ENCODE measurements at places on chromosomes 1 and 21.

DNA sequence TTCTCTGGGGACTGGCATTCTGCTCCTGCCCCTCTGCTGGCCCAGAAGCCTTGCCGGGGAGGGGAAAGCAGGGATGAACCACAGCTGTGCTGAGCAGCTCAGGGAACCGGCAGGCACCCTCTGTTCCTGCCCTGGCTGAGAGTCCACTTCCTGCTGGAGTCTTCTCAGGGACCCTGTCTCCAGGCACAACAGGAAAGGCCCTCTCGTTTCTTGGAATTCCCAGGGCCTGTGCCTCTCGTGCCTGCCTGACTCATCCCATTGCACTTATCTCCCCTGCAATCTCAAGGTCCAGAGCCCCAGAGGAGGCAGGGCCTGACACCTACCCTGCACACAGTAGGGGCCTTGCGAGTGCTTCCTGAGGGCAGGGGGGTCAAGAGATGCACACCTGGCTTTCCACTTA, 1.1 kb upstream of the EDN2 start:
- DNase-seq = peak; percentile 80

DNA sequence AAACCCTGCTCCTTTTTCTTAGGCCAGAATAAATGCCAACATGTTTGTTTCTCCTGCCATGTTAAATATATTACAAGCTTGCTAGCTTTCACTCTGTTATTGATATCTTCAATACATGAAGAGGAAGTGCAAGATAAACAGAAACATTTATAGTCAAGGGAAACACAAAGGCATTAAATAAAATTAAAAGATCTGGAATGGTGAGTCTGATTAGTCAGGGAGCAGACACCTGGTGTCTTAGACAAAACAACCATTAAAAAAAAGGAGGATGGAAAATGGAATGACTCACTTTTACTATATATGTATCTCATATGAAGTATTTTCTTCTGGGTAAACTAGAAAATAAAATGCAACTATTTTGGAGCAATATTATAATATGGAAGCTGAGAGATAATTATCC, 123.3 kb downstream of the SMYD3 start:
- no peak for DNase-seq

DNA sequence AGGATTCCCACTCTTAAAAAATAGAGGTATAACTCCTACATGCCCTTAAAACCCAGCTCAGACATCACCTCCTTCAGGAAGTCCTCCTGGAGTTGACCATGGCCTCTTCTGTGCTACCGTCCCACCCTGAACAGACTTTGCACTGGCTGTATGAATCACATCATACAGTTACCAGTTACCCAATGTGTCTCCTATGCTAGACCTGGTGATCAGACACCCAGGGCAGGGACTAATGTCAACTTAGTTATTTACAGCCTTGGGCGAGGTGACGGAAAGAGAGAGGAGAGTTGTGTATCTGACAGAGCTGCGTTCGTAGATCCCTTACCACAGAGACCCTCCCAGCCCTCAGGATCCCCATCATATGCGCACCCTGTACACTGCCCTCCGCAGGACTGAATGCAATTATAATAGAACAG, 72.7 kb downstream of the SLC66A1 start:
- DNase-seq = no peak

GRCh38 chr1:38641661-38642060, 217.9 kb downstream of the RRAGC start:
- no peak for DNase-seq

- DNase-seq = no peak
Observed at GRCh38 chr1:183607322-183607980, 17.2 kb upstream of the NCF2 start.

GRCh38 chr1:200128081-200128480, 100.6 kb downstream of the NR5A2 start:
- DNase-seq = no peak

DNA sequence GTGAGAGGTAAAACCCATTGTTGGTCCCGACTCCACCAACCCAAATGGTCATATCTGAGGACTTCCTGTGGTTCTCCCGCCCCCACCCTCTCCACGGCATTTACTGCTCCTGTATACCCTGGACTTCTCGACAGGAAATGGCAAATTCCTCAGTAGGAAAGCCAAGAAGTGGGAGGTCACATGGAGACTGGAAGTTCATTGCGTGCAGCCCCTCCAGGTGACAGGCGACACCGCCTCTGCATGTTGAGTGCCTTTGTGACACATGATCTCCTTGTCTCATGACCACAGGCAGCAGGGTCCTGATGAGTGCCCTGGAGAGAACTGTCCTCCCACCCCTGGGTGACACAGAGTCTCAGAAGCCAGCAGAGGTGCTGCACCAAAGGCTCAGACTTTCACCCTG, 24.2 kb downstream of the ERG start:
- no peak for DNase-seq

GRCh38 chr1:61157468-61157987, 75.2 kb downstream of the NFIA start:
- DNase-seq = peak; percentile 96

GRCh38 chr1:219443763-219444162, 169.1 kb downstream of the ZC3H11B start:
- DNase-seq = peak; percentile 9

DNA sequence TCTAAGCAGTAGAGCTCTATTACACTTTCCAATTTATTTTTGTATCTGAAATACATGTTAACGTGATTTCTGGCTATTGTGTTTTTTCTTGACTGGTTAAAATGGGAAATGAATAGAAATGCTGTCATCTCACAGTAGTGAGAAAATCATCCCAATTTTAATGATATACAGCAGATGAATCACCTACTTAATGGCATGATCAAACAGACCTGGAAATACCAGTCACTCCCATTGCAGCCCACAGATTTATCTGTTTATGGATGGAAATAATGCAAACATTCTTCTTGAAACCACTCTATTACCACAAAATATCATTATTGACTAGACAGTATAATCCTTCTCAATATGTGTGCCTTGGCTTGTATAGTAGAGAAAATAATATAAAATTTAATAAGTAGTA, 497.8 kb upstream of the ADAMTS5 start:
- peak; percentile 58 for DNase-seq

DNA sequence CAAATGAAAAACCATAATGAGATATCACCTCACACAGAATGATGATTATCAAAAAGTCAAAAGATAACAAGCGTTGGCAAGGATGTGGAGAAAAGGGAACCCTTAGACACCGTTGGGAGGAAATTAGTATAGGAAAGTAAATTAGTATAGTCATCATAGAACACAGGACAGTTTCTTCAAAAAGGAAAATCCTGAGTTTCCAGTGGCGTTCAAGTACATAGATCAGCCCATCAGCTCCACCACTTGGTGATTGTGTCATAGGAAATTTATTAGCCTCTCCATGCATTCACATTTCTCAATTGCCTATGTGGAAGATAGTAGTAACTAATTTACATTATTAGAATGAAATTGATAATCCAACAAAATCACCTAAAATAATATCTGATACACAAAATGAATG, 20.8 kb upstream of the GBP2 start:
- no peak for DNase-seq

- DNase-seq = no peak
Observed at GRCh38 chr1:116273042-116273783, 99.8 kb upstream of the ATP1A1 start.

DNA sequence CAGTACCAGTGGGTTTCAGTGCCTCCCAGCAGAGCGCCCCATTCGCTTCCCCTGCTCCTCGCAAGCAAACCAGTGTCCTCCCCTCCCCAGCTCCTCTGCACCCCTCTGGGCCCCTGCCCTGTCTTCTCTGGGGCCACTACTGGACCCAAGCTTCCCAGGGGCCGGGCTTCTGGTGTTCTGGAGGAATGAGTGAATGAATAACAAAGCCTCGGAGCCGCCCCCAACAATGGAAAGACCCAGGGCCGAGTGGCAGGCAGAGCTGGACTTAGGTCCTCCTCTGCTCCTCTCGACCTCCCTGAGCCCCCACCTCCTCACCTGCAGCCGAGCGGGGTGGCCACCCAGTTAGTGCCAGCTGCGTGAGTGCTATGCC, 37.6 kb downstream of the MATN1 start:
- no peak for DNase-seq

DNA sequence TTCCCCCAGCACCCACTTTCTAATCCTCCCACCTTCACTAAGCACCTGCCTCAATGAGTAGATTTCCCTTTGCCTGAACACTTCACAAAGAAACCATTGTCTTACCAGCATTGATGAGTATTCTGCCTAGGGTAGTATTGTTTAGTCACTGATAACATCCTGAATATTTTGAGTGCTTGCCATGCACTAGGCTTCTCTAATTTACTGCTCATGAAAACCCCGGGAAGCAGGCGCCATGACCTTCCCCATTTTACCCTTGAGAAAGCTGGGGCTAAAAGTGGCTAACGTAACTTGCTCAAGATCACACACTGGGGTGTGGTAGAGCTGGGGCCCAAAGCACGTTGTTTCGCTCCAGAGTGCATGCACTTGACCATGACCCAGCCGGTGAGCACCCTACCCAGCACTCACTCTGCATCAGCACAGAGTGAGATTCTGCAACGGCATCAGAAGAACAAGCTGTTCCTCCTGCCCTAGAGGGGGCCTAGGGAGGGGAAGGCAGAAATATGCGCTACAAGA, 10.6 kb upstream of the F3 start:
- DNase-seq = no peak

GRCh38 chr1:238658763-238659162, 727.6 kb upstream of the CHRM3 start:
- peak; percentile 70 for DNase-seq

GRCh38 chr21:19842601-19843000, 1155.6 kb upstream of the NCAM2 start:
- DNase-seq = no peak

DNA sequence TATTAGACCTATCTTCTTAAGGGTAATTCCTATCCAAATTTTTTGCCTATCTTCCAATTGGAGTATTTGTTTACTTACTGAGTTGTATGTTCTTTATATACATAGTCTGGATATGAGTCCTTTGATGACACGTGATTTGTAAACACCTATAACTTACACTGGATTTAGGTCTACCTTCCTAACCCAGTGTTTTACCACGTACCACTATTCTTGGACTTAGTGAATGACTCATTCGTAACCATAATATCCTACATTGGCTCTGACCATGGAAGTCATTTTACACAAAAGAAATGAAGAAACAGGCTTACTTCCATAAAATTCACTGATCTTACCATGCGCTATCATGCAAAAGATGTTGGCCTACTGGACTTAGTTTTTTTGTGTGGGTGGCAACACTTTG, 23.9 kb upstream of the ZZZ3 start:
- no peak for DNase-seq

- peak; percentile 69 for DNase-seq
Observed at GRCh38 chr1:161185282-161185682, 8.0 kb upstream of the B4GALT3 start.

GRCh38 chr21:34639882-34640788, 25.2 kb upstream of the RCAN1 start:
- no peak for DNase-seq

GRCh38 chr1:41661428-41662060, 177.1 kb upstream of the EDN2 start:
- no peak for DNase-seq

DNA sequence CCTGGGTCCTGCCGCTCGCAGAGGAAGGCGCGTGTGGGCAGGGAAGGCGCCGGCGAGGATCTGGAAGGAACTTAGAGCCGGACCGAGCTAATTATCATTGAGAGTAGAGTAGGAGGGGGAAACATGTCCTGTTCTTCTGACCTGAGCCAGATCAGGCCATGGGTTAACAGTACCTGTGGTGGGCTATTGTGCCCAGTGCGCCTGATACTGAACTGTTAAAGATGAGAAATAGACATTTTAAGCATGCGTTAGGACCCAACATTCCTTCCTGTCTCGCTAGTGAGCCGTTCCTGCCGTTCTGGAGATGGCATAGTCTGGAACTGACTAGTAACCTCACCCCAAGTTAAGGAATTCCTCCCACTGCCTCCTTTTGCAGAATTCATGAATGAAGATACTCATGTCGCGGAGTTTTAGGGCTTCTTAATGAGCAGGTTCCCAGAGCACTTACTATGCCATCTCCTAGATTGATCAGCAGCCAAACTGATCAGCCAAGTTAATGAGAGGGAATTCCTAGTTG, 870 bp downstream of the STRIP1 start:
- DNase-seq = peak; percentile 13

DNA sequence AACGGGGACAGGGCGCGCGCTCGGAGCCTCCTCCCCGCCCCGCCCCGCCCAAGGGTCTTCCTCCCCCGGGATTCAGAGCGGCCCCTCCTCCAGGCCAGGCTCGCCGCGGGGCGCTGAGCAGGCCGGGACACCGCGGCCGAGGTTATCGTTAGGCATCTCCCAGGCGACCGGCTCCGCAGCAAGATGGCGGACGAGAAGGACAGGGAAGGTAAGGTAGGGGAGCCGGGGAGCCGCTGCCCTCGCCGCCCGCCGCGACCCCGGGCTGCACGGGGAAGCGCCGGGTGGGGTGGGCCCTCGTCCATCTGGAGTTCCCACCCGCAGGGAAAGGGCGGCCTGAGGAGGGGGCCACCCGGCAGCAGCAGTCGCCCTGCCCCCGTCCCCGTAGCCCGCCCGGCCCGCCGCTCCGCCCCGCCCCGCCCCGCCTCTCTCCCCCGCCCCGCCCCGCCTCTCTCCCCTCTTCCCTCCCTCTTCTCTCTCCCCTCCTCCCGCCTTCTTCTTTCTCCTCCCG, 105.9 kb upstream of the HNRNPU start:
- DNase-seq = peak; percentile 83

DNA sequence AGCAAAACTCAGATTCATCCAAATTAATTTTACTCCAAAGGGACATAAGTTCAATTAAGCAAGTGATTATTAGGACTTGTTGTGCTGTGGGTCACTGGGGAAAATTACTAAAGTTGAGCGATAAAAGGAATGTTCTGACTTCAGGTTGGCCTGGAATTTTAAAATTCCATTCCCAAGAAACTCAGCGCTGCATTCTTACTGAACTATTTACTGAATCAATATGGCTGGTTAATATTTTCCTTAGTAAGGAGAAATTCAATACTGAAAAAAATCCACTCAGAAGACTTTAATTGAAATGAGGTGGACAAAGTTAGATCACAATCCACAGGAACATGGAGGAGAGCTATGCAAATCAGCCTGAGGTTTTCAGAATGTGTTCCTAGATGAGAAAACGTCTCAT, 578.9 kb upstream of the NR5A2 start:
- DNase-seq = no peak
